ENCODE measurements at places on chromosomes 6 and 20.

DNA sequence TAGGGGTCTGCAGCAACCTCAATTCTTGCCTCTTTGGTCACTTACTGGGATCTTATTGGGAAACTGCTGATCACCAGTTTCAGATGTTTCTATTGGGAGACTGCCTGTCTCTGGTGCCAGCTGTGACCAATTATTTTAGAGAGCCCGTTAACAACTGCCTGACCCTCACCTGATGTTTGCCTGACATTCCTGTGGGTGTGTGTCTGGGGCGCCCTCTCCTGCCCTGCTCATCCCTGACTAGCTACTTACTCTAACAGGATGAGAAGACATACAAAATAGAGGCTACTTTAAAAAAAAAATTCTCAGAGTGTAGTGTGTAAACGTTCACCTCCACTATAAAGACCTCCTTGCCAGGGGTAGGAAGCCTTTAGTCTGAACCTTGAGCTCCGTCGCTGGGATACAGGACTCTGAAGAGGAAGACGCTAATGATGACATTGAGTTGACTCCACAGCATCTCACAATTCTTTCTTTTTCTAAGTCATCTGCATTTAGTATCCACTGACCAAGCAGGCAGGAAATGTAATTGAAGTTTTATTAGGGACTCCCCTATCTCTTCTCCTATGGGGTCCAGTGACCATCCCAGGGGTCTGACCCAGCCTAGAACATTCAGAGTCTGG lies 54.6 kb upstream of the DDR1 start:
- no peak for DNase-seq

DNA sequence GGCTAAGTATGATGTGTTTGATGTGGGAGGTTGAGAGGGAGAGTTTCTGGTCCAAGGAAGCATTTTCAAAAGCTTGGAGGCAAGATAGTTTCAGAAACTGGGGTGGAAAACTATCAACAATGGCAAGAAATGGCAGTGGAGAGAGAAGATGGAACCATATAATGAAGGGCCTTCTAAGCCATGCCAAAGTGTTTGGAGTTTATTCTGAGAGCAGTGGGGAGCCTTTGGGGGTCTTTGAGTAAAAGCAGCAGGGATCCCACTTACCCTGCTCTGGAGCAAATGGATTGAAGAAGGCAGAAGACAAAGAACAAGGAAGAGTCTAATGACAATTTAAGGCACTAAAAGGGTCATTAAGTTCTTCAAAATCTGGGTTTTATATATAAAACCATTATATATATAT lies 538.9 kb downstream of the UTRN start:
- no peak for DNase-seq

- peak; percentile 91 for DNase-seq
Observed at GRCh38 chr6:126118058-126118755, 131.9 kb downstream of the TRMT11 start.

- no peak for DNase-seq
Observed at GRCh38 chr6:82978362-82978945, 87.2 kb downstream of the UBE3D start.

DNA sequence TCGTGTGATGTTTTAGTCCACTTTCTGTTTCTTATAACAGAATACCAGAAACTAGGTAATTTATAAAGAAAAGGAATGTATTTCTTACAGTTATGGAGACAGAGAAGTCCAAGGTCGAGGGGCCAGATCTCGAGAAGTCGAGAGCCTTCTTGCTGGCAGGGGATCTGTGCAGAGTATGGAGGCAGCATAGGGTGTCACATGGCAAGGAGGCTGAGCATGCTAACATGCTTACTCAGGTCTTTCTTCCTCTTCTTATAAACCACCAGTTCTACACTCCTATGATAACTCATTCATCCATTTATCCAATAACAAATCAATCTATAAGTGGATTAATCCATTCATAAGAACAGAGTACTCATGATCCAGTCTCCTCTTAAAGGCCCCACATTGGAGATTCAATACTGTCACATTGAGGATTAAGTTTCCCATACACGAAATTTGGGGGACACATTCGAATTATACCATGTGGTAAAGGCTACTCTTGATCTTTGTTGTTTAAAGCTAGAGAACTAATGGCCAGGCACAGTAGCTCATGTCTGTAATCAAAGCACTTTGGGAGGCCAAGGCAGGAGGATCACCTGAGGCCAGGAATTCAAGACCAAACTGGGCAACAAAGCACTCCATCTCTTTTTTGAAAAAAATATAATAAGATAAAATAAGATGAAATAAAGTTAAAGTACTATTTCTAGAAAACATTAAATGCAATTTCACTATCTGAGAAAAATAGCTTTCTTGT lies 2.1 kb downstream of the GOPC start:
- DNase-seq, result no peak

DNA sequence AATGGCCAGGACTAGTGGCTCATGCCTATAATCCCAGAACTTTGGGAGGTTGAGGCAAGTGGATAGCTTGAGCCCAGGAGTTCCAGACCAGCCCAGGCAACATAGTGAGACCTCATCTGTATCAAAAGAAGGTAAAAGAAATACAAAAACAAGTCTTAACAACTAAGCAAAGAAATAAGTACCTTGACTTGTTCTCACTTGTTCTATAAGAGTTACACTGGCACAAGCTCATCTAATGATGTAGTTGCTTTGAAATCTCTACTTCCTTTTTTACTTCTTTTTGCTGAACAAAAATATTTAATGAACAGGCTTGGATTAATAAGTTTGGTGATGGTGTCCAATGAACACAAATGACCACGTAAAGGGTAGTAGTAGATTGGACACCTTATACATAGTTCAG lies 72.2 kb downstream of the SGK1 start:
- no peak for DNase-seq

DNA sequence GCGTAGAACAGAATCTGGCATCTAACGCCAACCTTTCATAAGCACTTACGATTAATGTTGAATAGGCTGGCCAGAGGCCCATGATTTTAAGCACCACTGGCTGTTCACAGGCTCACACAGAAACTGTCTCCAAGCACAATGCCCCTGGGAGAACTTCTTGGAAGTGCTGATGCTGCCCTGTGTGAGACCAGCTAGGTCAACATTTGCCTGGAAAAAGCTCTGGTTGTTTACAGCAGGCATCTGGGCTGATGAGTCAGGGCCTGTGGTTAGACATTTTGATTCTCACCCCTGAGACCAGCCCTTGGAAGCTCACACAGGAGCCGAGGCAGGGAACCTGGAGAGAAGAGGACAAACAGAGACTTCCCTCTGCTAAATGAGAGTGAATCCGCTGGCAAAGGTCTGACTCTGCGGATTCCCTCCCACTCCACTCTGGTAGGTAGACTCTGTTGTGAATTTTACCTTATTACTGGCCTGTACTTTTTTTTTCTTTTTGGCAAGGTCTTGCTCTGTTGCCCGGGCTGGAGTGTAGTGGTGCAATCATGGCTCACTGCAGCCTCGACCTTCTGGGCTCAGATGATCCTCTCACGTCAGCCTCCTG lies 6.8 kb upstream of the SULF2 start:
- DNase-seq, result no peak

DNA sequence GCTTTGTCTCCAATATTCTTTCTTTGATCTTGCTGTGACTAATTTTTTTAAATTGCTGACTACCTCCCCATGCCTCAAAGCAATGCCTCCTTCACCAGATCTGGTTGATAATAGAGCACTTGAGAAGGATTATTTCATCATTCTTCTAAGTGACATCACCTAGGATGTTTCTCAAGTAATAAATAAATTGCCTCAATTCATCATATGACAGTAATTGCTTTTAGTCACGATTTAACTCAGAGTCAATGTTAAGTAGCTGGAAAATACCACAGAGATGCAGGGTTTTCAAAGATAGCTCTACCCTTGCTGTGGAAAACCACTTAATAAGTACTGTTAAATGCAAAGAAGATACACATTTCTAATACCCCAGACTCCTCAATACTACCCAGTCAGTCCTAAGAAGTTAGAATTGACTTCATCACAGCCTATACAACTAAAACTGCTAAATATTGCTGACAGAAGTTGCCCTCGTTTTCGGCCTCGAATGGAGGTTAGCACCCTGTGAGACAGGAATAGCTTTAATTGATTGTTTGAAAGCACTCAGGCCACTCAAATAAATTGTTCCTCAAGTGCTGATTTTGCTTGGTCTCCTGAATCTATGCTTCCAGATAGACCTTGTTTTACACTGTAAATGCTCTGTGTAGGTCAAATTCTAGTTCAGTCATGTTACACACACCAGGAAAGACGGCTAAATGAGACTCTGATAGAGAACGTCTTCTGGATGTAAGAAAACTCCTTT lies 640.6 kb upstream of the CHD6 start:
- DNase-seq, result no peak
